AG09309 (cell line): ENCODE measurements at places on chromosomes 7 and 10.

GRCh38 chr10:93383562-93383981 lies 98.6 kb downstream of the MYOF start:
- DNase-seq: peak; percentile 94

DNA sequence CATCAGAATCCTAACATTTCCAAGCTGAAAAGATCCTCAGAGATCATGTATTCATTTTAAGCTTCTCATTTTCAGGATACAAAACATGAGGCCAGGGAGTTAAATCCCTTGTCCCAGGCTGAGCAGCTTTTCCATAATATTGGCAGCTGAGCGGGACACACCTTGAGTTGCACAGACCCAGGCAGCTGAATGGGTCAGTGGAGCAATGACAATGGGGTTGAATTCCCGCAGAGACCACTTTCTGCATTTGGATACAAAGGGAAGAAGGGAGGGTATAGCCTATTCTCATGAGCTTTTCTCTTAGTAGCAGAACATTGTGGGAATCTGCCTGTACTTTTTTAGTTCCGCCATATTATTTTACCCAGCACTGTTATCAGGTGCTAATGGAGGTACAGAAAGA lies 49.5 kb downstream of the PRR15 start:
- DNase-seq: no peak

GRCh38 chr7:84372155-84372621 lies 177.6 kb upstream of the SEMA3A start:
- DNase-seq: peak; percentile 91

GRCh38 chr10:131193923-131194322 lies 117.6 kb downstream of the TCERG1L start:
- no peak for DNase-seq

DNA sequence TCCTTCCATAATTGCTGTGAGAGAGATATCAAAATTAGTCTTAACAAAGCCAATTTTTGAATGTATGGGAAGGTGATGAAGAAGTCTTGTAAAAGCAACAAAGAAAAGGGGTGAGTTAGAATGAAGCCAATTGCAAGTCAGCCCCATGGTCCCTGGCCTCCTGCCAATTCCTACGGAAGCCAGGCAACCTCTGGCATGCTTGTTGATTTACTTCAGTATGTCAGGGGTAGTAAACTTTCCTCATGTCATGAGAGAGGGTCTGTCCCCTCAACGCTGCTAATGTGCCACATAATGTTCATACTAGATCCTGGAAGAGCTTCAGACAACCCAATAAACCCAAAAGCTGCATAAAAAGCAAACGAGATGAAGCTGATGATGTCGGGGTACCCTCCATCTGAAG lies 159.1 kb upstream of the YAE1 start:
- no peak for DNase-seq

DNA sequence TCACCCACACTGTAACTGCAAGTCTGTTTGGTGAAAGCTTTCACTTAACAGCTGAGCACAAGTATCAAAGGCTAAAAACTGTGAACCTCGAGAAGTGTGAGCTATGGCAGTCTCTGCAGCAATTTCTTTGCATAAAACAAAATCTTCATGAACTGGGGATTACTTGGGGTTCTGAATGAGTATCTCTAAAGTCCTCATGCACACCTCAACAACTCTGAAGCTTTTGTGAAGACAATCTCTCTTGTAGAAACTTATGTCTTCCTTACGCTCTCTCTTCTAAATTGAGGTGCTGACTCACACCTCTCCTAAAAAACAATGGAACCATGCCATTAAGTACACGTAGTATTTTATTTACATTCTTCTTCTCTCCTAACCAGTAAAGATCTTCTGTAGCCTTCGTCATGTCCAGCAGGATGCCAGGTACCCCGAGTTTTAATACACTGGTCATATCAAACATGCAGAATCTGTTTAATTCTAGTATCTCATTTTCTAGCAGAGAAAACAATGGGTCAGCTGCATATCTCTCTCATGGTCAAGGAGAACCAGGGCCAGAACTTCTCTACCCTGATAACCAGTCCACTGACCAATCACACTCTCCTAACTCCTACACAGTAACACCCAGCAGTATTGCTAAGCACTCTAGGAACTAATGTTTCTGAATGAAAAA lies 76.9 kb downstream of the UBE2H start:
- no peak for DNase-seq

- no peak for DNase-seq
Measured at GRCh38 chr7:19105546-19105945, 11.9 kb downstream of the TWIST1 start.

DNA sequence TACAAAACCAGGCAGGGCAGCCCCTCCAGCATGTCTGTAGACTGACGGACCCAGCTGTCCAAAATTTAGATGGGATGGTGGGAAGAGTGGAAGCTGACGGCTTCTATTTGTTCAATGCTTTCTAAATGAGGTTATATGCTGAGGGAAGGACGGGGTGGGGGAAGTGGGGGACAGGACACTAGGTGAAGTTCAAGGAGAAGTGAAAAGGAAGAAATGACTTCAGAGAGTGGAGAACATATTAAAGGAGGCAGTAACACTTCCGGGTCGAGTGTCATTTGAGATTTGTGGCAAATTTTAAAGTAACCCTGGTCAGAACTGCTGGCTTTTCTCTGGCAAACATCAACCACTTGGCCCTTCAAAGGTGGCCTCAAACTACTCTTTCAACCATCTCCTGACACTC lies 9.4 kb downstream of the PIP4K2A start:
- DNase-seq: no peak

- DNase-seq: no peak
Measured at GRCh38 chr7:77184463-77184862, 15.2 kb downstream of the FGL2 start.

- no peak for DNase-seq
Measured at GRCh38 chr10:7756360-7756992, 31.3 kb downstream of the KIN start.

DNA sequence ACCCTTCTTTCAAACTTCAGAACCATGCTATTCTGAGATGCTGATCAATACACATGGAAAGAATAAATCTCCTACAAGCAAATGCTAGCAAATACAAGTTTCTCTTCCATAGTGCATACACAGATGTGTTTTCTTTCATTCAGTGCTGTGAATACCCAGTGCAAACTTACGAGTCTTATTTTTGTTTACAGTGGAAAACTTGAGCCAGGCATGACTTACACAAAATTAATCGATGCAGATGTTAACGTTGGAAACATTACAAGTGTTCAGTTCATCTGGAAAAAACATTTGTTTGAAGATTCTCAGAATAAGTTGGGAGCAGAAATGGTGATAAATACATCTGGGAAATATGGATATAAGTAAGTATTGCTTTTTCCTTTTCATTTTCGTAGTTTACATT lies 48.8 kb downstream of the PNLIPRP3 start:
- DNase-seq: no peak

GRCh38 chr7:69199041-69199440 lies 399.2 kb upstream of the AUTS2 start:
- no peak for DNase-seq

DNA sequence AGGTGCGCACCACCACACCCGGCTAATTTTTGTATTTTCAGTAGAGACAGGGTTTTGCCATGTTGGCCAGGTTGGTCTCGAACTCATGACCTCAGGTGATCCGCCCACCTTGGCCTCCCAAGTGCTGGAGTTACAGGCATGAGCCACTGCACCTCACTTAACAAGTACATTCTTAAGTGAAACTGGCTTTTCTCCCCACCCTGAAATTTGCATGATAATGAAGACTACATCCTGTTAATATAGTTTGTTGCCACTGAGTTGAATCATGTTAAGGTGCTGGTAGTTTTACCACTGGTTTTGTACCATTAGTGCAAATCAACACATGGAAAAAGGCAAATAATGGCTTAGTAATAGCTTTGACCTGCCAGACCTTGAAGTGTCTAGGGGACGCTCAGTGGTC lies 62.2 kb downstream of the MPLKIP start:
- no peak for DNase-seq

- no peak for DNase-seq
Measured at GRCh38 chr10:110356628-110357245, 52.0 kb upstream of the SMNDC1 start.

- no peak for DNase-seq
Measured at GRCh38 chr10:130357951-130358350, 221.8 kb downstream of the GLRX3 start.

DNA sequence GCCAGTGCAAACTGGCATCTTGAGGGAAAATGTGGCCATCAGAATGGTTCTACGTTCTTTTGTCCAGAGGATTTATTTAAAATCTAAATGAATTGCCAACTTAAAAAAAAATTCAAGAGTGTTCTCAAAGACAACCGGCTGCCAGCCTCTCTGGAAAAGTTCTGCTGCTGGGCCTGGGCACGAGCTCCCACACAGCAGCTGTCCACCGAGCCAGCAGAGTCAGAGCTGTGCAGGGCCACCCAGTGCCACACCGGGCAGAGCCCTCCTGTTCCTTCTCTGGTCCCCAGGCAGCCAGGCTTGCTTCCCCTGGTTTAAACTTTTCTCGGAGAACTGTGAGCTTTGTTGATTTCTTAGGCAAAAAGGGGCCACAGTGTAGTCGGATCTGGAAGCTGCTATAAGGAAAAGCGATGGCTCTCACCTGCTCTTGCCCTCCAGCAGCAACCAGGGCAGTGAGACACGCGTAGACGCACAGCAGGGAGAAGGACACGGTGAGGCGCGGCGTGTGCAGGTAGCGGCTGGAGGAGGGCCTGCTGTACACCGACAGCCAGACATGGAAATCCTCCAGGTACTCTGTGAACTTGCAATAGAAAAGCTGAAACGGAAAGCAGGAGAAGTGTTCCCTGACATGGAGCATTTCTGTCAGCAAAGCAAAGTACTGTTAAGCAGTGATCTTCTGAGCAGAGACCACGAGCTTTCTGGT lies 111.6 kb downstream of the PKD1L1 start:
- no peak for DNase-seq

DNA sequence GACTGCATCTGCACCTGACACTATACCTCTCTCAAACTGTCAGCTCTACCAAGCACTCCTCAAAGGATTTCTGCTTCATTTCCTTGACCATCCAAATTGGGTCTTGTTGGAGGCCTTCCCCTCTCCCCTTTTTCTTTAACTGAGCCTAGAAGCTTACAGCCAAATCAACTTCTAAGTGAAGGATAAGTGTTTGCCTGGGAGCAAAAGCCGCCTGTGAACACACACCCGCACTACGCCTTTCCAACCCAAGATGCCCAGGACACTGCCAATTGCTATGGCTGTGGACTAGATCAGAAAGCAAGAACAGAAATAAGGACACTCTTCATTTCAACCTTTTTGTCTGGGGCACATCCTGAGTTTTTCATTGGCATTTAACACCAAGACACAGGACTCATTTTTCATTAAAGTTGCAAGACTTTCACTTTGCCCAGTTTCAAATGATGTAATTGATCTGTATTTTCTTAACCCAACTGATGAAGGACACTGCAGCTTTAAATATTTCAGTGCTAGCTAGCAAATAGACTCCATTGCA lies 52.8 kb downstream of the CPEB3 start:
- DNase-seq: no peak

GRCh38 chr10:30828680-30829079 lies 199.1 kb upstream of the LYZL2 start:
- no peak for DNase-seq

GRCh38 chr10:111023060-111023459 lies 53.8 kb upstream of the ADRA2A start:
- no peak for DNase-seq

DNA sequence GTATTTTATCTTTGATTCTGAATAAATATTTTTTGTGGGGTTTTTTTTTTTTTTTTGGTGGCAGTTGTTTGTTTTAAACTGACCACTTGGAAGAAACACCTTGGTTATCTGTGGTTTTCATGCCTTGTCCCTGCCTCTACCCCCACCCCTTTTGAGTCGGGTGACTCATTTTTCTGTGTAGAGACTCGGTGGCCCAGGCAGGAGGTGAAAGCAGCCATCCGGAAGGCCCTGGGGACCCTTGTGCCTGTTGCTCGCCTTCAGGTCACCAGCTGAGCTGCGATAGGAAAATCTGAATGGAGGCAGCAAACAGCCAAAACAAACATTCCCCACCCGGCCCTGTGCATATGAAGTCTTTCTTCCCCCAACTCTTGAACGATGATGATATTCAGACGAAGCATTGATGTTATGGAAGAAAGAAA lies 22.8 kb downstream of the CYP17A1 start:
- DNase-seq: no peak
